Smooth muscle cell of the umbilical artery (primary cell): ENCODE measurements at places on chromosomes 11 and 22. TPM values are rescaled to one million over a fixed set of nuclear protein-coding genes. Genes with fewer than 3 reads are reported as not detected.

Gene NEFH
- 0.59 and 1.0 TPM in 2 replicates for total RNA-seq

Gene RBX1
- total RNA-seq = 28.6 and 52.9 TPM in 2 replicates

Gene ASCL2
- total RNA-seq = not detected in 2 replicates

Gene CNGA4
- 0.09 TPM in 1 of 2 replicates, not detected in the other for total RNA-seq

Gene OR8D4
- total RNA-seq = not detected in 2 replicates

Gene KRTAP5-9
- not detected in 2 replicates for total RNA-seq

Gene CHRM4
- total RNA-seq = not detected in 2 replicates

Gene MRPL23
- total RNA-seq = 40.4 and 48.7 TPM in 2 replicates

Gene XKR3
- total RNA-seq = not detected in 2 replicates

Gene OAF
- total RNA-seq = 32.7 and 39.5 TPM in 2 replicates

Gene SCGB1D2
- not detected in 2 replicates for total RNA-seq

Gene USP2
- total RNA-seq = 0.88 TPM in 1 of 2 replicates, not detected in the other

Gene KRTAP5-8
- not detected in 2 replicates for total RNA-seq

Gene HEPHL1
- under 0.01 and 0.09 TPM in 2 replicates for total RNA-seq

Gene MICAL2
- 246 and 810 TPM in 2 replicates for total RNA-seq

Gene TP53I11
- total RNA-seq = 7.1 and 17.3 TPM in 2 replicates

Gene OR51B5
- 0.09 and 0.30 TPM in 2 replicates for total RNA-seq

Gene NAV2
- 8.6 and 22.2 TPM in 2 replicates for total RNA-seq

Gene SLC22A8
- not detected in 2 replicates for total RNA-seq

Gene MS4A6E
- total RNA-seq = not detected in 2 replicates

Gene CRYAB
- 3.0 and 6.0 TPM in 2 replicates for total RNA-seq

Gene FXYD6
- total RNA-seq = not detected in 2 replicates

Gene SCUBE2
- 1.8 and 9.5 TPM in 2 replicates for total RNA-seq

Gene KREMEN1
- 3.4 and 4.2 TPM in 2 replicates for total RNA-seq

Gene OR52H1
- 0.30 and 0.42 TPM in 2 replicates for total RNA-seq

Gene TNNT3
- total RNA-seq = not detected in 2 replicates

Gene CARD18
- not detected in 2 replicates for total RNA-seq

Gene ARVCF
- 8.6 and 13.2 TPM in 2 replicates for total RNA-seq

Gene PGA4
- total RNA-seq = not detected in 2 replicates

Gene PRRG4
- total RNA-seq = under 0.01 and 0.09 TPM in 2 replicates

Gene C1QTNF6
- 5.1 and 7.7 TPM in 2 replicates for total RNA-seq

Gene CNTF
- 1.8 and 3.1 TPM in 2 replicates for total RNA-seq

Gene LRP5
- 93.6 and 97.4 TPM in 2 replicates for total RNA-seq

Gene NLRP6
- total RNA-seq = not detected in 2 replicates

Gene BARX2
- total RNA-seq = not detected in 2 replicates

Gene ROM1
- 2.5 and 3.9 TPM in 2 replicates for total RNA-seq

Gene ABCC8
- total RNA-seq = not detected in 2 replicates

Gene SERGEF
- total RNA-seq = 15.3 and 25.2 TPM in 2 replicates
